A549 treated with CORT108297 at 1 μM for 4 hours (cell line): ENCODE measurements at places on chromosomes 12 and 14. TPM values are rescaled to one million over a fixed set of nuclear protein-coding genes. Genes with fewer than 3 reads are reported as not detected.

SERPINA1 gene
- 0.54 to 0.88 TPM (median 0.67 TPM) in 5 replicates for total RNA-seq

NYNRIN gene
- total RNA-seq = 0.15 to 0.25 TPM (median 0.21 TPM) in 5 replicates

ART4 gene
- 0.09 TPM in 1 of 5 replicates, not detected in the others for total RNA-seq

SMCO2 gene
- 0.10 to 0.34 TPM (median 0.25 TPM) in 4 of 5 replicates, not detected in the other for total RNA-seq

STON2 gene
- 0.53 to 1.0 TPM (median 0.65 TPM) in 5 replicates for total RNA-seq

OR4K2 gene
- not detected in 5 replicates for total RNA-seq

TSPAN8 gene
- total RNA-seq = 0.08 to 0.27 TPM (median 0.10 TPM) in 3 of 5 replicates, not detected in the others

FGF6 gene
- total RNA-seq = not detected in 5 replicates

CDKL1 gene
- total RNA-seq = 5.3 to 11.1 TPM (median 6.7 TPM) in 5 replicates

NXPH4 gene
- 4.1 to 6.2 TPM (median 5.4 TPM) in 5 replicates for total RNA-seq

FITM1 gene
- 0.07 to 0.15 TPM in 2 of 5 replicates, not detected in the others for total RNA-seq

TC2N gene
- 0.54 to 0.70 TPM (median 0.64 TPM) in 5 replicates for total RNA-seq
